ENCODE measurements at places on chromosomes 3 and 15.
A peak's percentile ranks its signal among the peaks of the same experiment; 100 is the strongest.

GRCh38 chr3:52250122-52250521, 4.6 kb downstream of the PPM1M start:
- no peak for DNase-seq

- no peak for DNase-seq
Observed at GRCh38 chr3:170752571-170753155, 117.3 kb downstream of the RPL22L1 start.

- DNase-seq, result no peak
Observed at GRCh38 chr15:50970524-50970923, 62.0 kb downstream of the AP4E1 start.

DNA sequence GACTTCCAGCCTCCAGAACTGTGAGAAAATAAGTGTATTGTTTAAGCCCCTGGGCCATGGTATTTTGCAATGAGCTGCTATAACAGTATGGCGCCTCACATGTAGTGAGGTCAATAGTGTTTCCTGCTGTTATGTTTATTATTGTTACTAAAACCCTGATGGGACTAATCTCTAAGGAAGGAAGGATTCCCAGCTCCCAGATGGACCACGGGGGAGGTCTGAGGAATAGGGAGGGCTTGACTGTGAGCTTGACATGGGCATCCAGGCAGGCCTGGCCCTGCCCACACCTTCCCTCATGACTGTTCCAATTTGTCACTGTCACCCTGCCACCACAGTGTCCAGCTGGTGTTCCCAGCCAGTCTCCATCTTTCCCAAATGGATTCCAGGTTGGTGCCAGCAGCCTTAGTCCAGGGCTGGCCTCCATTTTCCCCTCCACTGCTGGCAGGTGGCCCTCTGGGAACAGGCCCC, 14.5 kb upstream of the SLC41A3 start:
- no peak for DNase-seq

- DNase-seq, result no peak
Observed at GRCh38 chr3:187935623-187936156, 190.4 kb upstream of the BCL6 start.

- DNase-seq, result no peak
Observed at GRCh38 chr3:16474920-16475319, 38.6 kb downstream of the RFTN1 start.

DNA sequence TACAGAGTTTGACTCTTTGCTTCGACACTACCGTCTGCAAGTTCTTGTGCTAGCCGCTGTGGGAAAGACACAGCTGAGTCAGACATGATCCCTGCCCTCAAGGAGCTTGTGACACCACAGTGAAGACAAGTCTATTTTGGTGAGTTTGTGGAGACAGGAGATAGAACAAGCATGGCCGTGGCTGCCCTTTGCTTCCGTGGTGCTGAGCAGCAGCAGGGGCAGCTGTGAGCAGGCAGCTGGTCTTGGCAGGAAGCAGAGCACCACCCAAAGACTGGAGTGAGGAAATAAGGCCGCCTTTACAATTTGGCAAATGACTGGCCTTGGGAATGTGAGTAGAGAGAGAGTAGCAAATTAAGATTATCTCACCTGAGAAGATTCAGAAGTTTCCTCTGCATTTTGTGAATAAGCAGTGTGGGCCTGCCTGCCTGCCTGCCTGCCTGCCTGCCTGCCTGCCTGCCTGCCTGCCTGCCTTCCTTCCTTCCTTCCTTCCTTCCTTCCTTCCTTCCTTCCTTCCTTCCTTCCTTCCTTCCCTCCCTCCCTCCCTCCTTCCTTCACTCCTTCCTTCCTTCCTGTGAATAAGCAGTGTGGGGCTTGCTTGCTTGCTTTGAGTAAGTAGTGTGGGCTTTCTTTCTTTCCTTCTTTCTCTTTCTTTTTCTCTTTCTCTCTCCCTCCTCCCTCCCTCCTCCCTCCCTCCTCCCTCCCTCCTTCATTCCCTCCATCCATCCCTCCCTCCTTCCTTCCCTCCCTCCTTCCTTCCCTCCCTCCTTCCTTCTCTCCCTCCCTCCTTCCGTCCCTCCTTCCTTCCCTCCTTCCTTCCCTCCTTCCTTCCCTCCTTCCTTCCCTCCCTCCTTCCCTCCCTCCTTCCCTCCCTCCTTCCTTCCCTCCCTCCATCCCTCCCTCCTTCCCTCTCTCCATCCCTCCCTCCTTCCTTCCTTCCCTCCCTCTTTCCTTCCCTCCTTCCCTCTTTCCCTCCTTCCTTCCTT, 1.6 kb upstream of the GCNT3 start:
- no peak for DNase-seq

GRCh38 chr3:3433711-3434110, 254.2 kb upstream of the CRBN start:
- no peak for DNase-seq

DNA sequence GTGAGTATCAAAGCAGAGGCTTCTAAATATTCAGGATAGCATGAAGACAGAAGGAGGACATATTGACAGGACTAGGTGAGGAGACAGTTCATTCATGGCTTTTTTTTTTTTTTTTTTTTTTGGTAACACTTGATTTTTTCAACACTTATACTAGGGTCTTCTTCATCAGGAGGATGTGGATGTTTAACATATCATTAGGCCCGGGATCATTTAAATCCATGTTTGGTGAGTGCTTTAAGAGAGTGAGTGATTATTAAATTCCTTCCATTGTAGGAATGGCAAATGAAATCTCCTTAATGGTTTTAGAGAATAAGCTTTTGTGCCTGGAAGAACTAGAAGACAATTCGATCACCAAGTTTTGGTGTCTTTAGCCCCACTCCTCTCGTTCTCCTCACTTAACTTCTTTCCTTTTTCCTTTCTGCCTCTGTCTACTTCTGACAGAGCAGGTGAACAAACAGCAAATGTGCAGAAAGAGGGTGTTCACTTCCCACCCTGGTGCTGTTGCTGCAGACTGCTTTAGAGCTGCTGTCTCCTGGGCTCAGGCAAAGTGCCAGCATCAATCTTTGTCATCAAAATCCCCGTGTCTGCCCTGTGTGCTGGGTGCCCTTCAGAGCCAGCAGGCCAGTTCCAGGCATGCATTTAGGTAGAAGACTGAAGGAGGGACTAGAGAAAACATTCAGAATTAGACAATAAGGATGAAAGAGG, 35.6 kb upstream of the RAB11A start:
- DNase-seq, result no peak

GRCh38 chr3:171770689-171771620, 39.3 kb downstream of the PLD1 start:
- no peak for DNase-seq

GRCh38 chr3:32009957-32010356, 28.4 kb downstream of the ZNF860 start:
- no peak for DNase-seq

DNA sequence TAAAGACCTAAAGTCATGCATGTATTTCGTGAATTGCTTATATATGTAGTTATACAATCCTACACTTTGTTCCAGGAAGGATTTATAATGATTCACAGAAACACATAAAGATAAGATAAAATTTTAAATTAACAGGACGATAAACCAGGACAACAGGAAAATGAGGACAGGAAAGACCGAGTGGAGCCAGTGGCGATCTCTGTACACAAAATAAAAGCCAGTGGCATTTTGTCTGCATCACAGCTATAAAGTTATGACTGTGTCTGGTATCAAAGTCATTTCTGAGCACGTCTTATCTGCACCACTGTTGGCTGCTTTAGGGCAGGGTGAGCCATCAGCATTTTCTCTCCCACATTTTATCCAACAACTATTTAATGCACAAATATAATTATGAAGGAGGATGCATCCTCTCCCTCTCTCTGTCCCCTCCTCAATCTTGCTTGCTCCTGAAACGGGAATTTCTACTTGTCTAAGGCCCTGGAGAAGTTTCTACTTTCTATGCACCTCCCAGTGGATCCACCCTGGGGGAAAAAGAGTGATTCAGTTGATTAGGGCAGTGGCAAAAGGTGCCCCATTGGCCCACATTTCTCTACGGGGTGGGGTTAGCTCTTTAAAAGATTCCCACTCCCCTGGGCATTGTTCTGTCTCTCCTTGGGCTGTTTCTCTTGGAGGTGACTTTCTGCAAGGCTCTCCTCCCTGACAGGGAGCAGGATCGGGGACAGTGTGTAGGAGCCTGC, 159.4 kb upstream of the UBE2E1 start:
- no peak for DNase-seq

- DNase-seq, result no peak
Observed at GRCh38 chr3:51947215-51947900, 5.2 kb downstream of the PARP3 start.

DNA sequence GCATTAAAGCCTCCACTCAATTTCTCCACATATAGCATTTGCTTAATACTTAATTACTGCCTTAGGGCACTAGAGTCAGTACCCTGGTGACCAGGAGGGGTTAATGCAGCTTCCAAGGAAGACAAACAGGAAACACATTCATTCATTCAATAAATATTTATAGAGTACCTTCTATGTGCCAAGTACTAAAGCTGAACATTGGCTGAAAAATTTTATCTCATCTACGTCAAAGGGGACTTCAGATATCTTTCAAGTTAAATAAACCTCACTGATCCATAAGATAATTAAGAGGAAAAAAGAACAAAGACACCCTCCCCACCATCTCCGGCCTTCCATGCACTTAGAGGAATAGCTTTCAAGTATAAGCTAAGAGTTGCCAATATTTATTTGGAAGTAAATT, 156.9 kb upstream of the PRICKLE2 start:
- no peak for DNase-seq

GRCh38 chr3:71369701-71370391, 213.7 kb downstream of the FOXP1 start:
- no peak for DNase-seq

GRCh38 chr3:190586631-190587011, 72.7 kb downstream of the IL1RAP start:
- DNase-seq, result no peak

DNA sequence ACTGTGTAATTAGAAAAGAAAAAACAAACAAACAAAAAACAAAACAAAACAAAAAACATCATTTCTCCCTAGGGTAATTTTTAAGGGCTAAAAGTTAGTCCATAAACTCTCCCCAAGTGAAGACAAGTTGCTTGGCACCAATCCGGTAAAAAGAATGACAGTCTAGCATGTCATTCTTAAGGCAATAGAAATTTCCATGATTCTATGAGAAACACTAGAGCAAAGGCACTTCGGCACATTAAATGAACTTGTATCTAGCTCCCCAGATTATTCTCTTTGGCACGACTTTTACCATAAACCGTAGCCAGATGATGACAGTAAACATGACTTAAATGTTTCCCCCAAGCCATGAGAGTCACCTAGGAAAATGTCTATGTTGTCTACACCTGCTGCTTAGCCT, 10.1 kb downstream of the COL8A1 start:
- DNase-seq, result no peak

GRCh38 chr3:117104792-117105191, 395.2 kb downstream of the TUSC7 start:
- DNase-seq, result no peak

- DNase-seq, result peak; percentile 9
Observed at GRCh38 chr3:141659821-141660613, 78.1 kb upstream of the RNF7 start.

DNA sequence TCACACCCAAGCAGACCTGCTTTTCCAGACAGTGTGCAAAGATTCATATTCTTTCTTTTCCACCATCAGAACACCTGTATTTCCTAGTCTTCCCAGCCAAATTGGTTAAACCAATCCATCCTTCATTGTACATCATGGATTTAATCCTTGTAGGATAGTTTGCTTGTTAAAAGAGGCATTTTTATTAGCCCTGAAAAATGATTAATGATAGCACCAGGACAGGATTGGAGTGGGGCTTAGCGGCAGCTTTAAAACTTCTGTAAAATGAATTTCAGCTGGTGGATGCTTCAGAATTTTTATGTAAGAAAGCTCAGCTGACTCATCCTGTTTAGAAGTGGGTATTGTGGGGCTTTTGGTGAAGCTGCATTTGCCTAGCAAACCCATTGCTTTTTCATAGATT, 36.1 kb upstream of the ARHGEF26 start:
- no peak for DNase-seq

GRCh38 chr15:68672781-68673205, 94.0 kb downstream of the CORO2B start:
- no peak for DNase-seq

DNA sequence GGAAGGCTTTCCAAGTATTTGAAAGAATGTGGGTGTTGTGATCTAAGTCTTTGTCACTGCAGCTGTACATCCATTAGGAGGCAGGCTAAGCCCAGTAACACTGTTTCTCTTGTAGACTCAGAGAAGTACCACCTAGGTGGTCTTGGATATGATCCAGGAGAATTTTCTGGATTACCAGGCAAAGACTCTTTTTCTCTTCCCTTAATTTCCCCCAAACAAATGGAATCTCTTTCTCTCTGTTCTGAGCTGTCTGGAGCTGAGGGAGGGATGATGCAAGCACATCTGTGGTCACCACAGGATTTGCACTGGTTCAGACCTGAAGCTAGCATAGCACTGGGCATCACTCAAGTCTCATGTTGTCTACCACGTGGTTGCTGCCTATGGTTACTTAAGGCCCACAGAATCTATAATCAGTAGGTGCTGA, 227.6 kb downstream of the NECTIN3 start:
- no peak for DNase-seq

- DNase-seq, result no peak
Observed at GRCh38 chr3:131735544-131735943, 232.8 kb upstream of the MRPL3 start.

DNA sequence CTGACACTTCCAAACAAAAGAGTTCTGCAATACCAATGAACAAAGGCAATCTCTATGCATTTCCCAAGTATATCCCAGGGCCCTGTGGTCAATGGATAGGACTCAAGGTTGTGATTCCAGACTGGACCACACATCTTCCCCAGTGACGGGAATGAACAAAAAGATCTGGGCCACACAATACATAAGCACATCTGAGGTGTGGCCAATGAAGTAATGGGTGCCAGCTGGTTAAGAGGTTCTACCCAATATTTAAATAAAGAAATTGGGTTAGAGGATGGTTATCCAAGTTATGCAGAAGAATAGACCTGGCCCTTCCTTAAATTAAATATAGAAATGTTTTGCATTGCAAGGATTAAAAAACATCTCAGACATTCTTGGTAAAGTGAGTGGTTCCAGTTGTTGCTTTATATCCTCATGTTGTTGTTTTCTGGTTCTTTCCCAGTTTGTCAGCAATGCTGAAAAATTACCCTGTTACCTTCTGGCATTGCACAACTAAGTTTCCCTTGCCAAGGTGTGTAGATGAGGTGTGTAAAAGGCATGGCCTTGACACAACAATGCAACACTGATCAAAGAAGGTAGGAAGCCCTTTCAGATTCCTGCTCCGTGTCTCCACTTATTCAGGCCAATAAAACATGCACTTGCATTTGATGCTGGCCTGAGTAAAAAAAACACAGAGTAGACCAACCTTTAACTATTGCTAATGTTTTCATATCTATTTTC, 86.5 kb downstream of the PRICKLE2 start:
- DNase-seq, result no peak

GRCh38 chr15:61038910-61039309, 190.2 kb downstream of the RORA start:
- DNase-seq, result no peak
